ENCODE measurements at places on chromosomes 4 and X.

DNA sequence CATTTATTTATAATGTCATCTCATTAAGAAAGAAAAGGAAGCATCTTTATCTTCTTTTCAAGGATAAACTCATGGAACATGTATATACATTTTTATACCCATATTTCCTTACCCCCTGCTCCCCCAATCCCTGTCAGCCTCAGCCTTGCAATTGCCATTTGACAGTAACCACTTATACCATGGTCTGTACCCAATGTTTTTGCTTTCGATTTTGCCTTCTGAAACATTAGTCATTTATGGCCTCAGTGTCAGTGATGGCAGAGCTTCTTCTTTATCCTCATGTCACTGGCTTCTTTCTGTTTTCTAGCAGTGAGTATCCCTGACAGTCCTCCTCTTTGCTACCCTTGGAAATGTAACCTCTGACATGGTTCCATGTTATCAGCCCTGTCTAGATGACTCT is 228.4 kb downstream of the SPRY1 start:
- DNase-seq: no peak

DNA sequence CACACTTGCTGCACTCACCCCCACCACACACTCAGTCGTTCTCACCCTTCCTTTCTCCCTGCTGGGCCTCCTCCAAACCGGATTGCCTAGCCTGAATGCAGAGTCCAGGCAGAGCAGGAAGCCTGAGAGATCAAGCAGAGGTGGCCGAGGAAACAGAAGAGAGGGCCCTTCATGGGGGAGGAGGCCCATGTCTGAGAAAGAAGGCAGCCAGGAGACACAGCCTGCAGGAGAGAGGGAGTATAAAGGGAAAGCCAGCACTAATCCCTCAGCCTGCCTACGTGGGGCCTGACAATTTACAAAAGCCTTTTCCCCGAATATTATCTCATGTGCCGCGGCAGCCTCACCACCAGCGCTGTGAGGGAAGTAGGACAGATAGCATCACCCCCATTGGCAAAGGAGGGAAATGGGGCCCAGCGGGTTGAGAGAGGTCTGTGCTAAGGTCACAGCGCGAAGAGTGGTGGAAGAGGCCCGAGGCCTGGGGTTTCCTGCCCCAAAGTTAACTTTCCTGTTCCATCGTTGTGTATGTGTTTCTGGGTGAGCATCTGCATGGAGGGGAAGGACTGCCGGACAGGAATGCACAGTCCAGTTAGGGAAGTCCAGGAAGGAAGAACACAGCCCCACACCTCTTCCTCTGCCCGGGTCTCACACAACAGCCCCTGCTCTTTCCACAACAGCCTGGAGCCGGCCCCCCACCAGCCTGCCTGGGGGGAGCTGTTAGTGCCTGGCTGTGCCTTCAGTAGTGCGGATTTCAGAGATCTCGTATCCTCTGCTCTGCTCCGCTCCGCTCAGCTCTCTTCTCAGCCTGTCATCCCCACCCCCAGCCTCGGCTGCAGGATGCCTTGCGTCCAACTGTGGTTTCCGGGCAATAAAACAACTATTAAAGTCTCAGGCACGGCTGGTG is 50.9 kb upstream of the BCOR start:
- no peak for DNase-seq

DNA sequence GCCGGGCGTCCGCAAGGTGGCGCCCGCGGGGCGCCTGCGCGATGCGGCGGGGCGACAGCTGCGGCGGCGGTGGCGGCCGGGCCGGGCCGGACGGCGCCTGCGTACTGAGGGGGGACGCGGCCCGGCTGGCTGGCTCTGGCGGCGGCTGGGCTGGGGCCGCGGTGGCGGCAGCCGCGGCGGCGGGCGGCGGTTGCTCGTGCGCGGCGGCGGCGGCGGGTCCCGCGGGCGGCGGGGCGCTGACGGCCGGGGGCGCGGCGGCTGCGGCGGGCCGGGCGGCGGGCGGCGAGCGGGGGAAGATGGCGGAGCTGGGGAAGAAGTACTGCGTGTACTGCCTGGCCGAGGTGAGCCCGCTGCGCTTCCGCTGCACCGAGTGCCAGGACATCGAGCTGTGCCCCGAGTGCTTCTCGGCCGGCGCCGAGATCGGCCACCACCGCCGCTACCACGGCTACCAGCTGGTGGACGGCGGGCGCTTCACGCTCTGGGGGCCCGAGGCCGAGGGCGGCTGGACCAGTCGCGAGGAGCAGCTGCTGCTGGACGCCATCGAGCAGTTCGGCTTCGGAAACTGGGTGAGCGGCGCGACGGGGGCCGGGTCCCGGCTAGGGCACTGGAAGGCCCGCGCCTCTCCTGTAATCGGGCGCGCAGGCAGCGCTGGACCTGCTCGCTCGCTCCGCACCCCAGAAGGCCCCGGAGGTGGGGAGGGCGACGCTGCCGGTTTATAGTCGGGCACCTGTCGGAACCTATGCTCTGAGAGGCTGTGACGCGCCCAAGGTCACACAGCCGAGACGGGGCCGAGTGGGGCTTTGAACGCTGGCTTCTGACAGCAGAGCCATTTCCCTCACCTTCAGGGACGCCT is at the start of gene TADA2B:
Gene TADA2B (plus strand): TSS at position 89 of the 853 bp plus-strand sequence. CDS start 208 bp downstream, at position 297.
- peak; percentile 36 for DNase-seq

DNA sequence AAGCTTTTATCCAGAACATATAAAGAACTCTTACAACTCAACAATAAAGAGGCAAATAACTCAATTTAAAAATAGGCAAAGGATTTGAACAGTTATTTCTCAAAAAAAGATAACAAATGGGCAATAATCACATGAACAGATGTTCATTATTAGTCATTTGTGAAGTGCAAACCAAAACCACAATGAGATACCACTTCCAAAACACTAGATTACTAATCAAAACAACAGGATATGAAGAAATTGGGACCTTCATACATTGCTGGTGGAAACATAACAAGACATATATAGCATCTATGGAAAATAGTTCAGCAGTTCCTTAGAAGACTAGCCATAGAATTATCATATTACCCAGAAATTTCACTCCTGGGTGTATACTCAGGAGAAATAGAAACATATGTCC is 224.6 kb downstream of the FBXO8 start:
- DNase-seq: no peak

GRCh38 chr4:41880840-41881831 is 54.1 kb upstream of the TMEM33 start:
- DNase-seq: no peak

DNA sequence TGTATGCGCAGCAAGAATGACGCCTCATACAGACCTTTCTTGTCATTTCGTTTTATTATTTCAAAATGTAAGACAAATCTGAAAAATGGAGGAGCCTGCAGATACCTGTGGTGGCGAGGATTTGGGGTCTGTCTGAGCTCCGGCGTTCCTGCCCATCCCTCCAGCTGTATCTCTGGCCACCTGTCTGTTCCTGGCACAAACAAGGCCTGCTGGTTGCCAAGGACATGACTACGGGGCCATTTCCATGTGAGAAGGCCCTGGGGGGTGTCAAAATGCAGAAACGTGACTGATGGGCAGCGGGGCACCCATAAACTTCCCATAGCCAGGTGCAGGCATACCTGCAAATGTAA is 591 bp upstream of the TSPAN7 start:
- DNase-seq: no peak

- DNase-seq: no peak
These were observed 1651.9 kb downstream of the C4orf33 start for GRCh38 chr4:130747842-130748241.

DNA sequence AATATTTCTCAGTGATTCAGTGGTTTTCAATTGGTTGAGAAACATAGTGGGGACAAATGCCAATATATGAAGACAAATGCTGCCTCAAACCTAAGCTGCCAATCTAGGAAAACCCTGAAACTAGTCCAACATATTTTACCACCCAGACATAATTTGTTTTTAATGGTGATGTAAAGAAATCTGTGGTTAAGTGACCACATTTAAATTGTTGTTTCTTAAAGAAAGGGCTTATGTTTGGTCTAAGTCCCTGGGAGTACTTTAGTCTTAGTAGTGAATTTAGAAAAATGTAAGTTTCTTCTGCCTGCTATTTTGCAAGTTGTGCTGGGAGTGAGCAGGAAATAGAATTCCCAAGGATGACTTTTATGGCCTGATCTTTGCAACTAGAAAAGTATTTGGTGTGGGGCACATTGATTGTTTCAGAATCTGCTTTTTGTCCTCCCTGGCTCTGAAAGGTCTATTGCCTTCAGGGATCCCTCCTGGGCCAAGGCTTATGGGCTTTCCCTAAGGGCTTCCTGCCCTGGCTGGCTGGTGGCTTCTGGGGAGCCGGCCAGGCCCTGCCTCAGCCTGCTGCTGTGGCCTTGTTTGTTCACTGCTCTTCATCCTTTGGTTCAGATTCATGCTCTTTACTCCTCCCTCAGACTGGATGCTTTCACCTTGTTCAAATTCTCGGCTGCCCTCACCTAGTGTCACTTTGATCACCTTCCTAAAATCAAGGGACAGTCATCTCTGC is 169.8 kb upstream of the JADE1 start:
- no peak for DNase-seq

- no peak for DNase-seq
These were observed 21.3 kb downstream of the ABCG2 start for GRCh38 chr4:88137112-88137511.

GRCh38 chr4:71133491-71133890 is 140.0 kb downstream of the DCK start:
- no peak for DNase-seq

DNA sequence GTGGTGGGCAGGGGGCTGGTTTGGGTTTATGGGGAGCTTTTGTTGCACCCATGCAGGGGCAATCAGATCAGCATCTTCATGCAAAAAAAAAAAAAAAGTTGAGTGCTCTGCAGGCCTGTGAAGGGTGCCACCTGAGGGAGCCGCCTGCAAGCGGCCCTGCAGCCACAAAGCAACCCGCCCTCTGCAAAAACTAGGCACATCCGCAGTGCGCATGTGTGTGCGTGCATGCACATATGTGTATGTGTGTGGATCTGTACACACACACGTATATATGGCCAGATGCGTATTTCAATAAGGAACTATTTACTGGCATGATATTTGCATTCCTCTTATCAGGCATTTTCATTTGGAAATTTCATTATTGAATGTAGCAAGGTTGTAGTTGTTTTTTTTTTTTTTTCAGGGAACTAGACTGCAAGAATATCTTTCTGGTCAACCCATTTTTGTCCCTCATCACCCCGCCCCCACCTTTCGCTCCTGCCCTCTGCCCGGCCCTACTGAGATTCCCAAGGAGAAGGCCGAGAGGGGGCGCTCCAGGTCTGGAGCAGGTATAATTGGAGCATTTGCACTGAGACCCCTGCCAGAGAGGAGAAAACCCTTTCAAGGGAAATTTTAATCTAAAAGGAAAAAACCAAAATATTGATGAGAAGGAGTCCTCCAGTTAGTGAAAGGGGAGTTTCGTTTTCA is 18.1 kb downstream of the CCNQ start:
- no peak for DNase-seq

DNA sequence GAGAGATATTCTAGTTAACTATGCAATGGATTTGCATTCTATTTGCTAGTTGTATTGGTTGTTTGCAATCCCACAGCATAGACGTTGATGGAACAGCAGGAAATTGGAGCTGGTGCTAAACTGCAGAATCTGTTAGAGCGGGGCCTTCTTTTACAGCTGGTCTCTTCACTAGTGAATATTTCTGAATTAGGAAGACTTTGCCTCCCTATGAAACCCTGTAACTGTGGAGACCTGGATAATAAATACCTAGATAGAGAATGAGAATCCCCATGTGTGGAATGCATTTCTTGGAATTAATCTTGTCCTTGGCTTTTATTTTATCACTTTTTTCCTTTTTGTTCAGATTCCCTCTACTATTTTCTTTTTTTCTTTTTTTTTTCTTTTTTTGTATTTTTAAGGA is 109.7 kb downstream of the SHROOM3 start:
- DNase-seq: no peak

- DNase-seq: no peak
These were observed 13.9 kb downstream of the CDS1 start for GRCh38 chr4:84596826-84597225.

- DNase-seq: no peak
These were observed 591.8 kb upstream of the CPEB2 start for GRCh38 chr4:14410516-14410915.

GRCh38 chrX:23398570-23398969 is 63.9 kb downstream of the PTCHD1 start:
- no peak for DNase-seq

DNA sequence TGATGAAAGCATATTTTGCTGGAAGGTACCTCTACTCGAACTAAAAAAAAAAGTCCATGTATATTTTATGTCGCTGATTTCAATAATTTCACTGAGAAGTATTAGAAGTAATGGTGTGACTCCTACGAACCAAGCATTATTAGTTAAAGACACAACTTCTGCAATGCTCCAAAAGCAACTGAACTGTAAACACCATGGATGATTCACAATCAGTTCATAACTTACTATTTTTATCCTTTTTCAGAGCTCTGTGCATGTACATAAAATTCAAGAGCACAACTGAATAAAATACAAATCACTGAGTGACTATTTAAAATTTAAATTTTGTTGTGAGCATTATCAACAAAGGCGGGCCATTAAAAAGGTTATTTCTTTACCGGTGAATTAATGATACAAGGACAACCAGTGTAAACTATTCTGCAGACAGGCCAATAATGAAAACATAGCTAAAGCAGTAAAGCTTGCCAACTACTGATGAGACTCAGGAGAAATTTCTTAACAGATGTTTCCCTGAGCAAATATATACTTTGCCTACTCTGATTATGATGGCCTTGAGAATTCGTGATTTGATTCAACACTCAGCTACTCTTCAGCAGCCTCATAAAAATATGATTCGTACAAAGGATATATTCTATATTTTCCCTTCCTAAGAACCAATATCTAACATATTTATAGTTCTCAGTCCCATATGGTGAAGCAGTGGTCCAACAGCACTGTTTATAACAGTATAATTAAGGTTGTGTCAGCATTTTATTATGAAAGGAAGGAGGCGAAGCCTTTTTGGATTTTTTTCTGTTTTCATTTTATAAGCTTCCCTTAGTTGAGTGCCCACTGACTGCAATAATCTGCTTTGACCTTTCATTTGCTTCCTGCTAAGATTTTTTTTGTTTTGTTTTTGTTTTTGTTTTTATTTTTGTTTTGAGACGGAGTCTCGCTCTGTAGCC is 62.8 kb upstream of the NEIL3 start:
- no peak for DNase-seq

- DNase-seq: no peak
These were observed 11.2 kb downstream of the HNRNPD start for GRCh38 chr4:82362565-82362964.

Measured in activated CD4-positive, alpha-beta T cell treated with anti-CD3 and anti-CD28 coated beads for 1 hour (primary cell).